ENCODE measurements at places on chromosomes 13 and 19.

DNA sequence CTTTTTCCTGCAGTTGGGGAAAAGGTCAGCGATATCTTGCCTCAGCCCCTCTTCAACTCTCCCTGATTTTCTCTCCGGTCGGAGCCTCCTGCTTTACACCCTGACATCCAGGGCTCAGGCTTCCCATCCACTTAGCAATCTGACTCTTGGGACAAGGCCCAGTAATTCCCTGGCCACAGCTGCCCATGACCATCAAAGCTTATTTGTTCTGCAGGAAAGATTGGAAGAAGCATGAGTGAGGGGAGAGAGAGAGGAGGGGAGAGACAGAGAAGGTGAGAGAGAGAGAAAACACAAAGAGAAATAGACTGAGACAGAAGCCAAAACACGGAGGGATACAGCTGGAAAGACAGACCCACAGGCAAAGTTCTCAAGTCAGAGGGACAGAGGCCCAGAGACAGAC is 13.7 kb downstream of the SYT3 start:
- DNase-seq, result no peak
- no peak overlapping the region for H3K27ac ChIP-seq
- no peak overlapping the region for H3K4me3 ChIP-seq
- no peaks in the 10 kb centered on the region for H3K27me3 ChIP-seq
- H3K36me3 ChIP-seq, result no peaks in the 10 kb centered on the region
- no peaks in the 10 kb centered on the region for H3K4me1 ChIP-seq

DNA sequence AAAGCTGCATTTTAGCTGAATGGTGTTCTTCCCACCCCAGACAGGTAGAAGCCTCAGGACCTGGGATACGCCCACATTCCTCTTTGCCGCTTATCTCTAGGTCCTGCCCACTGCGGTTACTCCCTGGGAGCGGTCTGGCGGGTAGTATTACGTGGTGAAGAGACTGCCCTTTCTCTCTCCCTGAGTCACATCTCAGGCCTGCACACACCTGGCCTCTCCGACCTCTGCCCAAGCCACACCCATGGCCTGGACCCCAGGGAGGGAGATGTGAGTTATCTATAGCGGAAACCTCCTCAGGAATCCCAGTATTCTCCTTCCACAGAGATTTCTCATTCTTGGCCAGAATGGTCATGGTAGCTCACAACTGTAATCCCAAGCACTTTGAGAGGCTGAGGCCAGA is 17.3 kb downstream of the RHPN2 start:
- no peak overlapping the region for H3K4me3 ChIP-seq
- no peak for DNase-seq
- H3K4me1 ChIP-seq, result no peaks in the 10 kb centered on the region

DNA sequence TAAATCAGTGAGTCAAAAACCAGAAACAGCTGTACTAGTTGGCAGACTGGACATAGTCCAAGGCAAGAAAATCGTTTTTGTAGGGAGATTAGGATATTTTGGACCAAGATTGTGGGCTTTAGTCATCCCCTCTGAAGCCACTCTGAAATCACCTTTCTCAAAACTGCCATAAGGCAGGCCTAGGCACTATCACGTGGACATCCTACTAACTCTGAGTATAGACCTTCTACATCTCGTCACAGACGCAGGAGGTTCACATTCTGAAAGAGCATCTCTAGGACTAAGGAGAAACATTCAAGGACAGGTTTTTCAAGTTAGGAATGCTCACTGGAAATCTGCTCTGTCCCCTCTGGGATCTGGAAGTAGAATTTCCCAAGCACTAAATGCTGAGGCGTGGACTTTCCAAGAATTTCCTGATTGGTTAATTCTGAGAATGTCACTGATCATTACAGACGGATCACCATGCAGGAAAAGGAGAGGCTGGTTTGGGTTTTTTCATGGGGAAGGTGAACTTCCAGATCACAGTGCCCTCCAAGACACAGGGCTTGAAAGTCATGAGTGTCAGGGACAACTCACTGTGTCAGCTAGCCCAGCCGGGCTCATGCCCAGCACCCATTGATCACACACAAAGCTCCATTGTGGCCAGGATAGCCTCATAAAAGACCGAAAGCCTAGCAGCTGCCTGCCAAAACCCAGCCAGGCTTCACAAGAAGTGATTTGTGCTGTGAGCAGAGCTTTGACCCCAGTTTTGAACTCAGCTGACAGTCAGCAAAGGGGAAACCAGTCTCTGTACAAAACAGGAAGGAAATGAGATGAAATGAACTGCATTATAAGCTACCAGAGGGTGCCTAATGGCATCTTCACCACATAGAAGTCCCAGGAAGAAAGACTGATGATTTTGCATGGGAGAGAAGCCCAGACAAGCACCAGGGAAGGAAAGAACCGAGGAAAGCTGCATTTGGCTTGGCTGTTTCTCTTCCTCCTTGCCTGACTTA is 2.7 kb upstream of the RUBCNL start:
- H3K4me3 ChIP-seq, result no peak overlapping the region
- peaks cover 55% of the 10 kb centered on the region for H3K4me1 ChIP-seq
- H3K27ac ChIP-seq, result peak overlapping the region; percentile 13

DNA sequence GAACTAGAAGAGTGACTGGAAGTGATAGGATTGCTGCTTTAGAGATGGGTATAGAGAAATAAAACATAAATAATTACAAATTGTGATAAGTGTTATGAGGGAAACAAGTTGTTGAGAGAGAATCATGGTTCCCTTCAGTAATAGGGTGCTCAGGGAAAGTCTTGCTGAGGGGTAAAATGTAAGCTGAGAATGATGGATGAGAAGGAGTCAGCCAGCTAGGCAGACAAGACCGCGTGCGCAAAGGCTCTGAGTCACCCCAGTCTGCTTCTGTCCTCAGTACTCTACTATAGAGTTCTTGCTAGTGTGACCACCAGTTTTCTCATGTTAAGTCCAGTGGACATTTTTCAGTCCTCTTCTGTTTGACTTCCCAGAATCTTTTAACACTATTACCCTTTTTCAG is 39.5 kb downstream of the PCCA start:
- DNase-seq, result no peak
- no peak overlapping the region for H3K4me3 ChIP-seq
- no peaks in the 10 kb centered on the region for H3K27me3 ChIP-seq
- no peak overlapping the region for H3K27ac ChIP-seq
- H3K36me3 ChIP-seq, result peaks cover 7% of the 10 kb centered on the region

- peak overlapping the region; percentile 43 for H3K4me3 ChIP-seq
- peaks cover 17% of the 10 kb centered on the region for H3K4me1 ChIP-seq
- H3K27me3 ChIP-seq, result no peaks in the 10 kb centered on the region
- no peak overlapping the region for H3K27ac ChIP-seq
Measured at GRCh38 chr13:82688400-82688994, 1193.8 kb downstream of the SLITRK1 start.

DNA sequence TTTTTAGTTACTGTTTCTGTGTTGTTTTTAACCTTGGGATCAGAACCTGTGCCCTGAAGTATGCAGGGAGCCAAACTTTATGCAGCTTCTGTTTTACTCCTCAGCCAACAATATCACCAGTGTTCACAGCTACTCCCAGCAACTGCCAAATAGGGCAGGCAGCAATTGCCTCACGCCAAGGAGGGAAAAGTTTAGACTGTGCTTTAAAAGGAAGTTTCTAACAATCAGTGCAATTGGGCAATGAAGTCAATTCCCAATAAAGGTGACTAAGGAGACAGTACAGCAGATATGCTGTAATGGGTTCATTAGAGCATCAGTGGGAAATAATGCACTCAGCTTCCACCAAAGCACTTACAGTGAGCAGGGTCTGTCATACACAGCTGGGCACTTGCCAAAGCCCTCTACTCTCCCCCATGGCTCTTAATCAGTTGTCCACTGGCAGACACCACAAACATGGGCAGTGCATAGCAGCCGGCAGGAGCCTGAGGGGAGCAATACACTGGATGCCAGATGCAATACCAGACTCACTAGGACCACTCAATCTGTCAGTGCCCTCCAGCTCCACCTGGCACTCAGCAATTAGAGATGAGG is 19.3 kb downstream of the ENOX1 start:
- no peaks in the 10 kb centered on the region for H3K36me3 ChIP-seq
- no peak overlapping the region for H3K4me3 ChIP-seq
- no peak overlapping the region for H3K27ac ChIP-seq
- no peak for DNase-seq
- H3K27me3 ChIP-seq, result peaks cover 12% of the 10 kb centered on the region
- H3K4me1 ChIP-seq, result no peaks in the 10 kb centered on the region

DNA sequence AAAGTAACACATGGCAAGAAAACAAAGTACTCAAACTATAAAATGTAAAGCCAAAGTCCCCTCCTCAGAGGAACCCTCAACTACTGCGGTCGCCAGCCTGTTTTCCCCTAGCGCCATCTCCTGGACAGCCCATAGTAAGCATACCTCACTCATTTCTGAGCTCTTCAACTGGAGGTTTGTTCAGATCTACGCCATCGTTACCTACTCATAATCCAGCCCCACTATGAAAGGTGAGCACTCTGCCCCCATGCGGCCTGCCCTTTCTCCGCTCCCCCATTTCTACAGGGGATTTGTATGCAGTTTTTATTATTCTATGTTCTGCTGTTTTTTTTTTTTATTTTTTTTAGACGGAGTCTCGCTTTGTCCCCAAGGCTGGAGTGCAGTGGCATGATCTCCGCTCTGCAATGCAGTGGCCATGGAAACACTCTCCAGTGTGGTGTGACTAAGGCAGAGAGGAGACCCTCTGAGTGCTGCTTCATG is 26.2 kb downstream of the OPA3 start:
- no peak overlapping the region for H3K27ac ChIP-seq
- H3K27me3 ChIP-seq, result no peaks in the 10 kb centered on the region
- DNase-seq, result peak; percentile 57
- peaks cover 10% of the 10 kb centered on the region for H3K4me1 ChIP-seq

DNA sequence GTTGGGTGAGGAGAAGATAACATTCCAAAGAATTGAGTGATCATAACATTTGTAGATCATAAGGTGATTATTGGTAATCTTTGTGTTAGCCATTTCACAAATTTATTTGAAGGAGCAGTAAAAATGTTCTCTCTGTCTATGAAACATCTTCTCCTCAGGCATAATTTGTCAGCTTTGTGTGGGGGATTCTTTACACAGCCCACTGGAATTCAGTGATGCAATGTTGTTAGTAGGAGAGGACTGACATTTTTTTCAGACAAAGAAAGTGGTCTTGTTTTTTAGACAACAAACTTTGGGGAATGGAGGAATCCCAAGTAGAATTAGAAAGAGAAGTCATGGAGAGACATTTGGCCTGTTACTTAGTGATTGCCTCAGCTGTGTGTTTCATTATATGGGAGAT is 100.3 kb downstream of the ITGBL1 start:
- no peaks in the 10 kb centered on the region for H3K36me3 ChIP-seq
- DNase-seq, result no peak
- H3K27me3 ChIP-seq, result no peaks in the 10 kb centered on the region
- H3K27ac ChIP-seq, result no peak overlapping the region

- no peaks in the 10 kb centered on the region for H3K4me1 ChIP-seq
- no peak for DNase-seq
- H3K27me3 ChIP-seq, result no peaks in the 10 kb centered on the region
- H3K27ac ChIP-seq, result no peak overlapping the region
- peaks cover 1% of the 10 kb centered on the region for H3K36me3 ChIP-seq
Measured at GRCh38 chr13:23735329-23735728, 153.9 kb downstream of the MIPEP start.

All from activated T-helper 1 cell treated with anti-CD3 and anti-CD28 coated beads, Interleukin-12 subunit alpha, Interleukin-12 subunit beta, Interleukin-2, Interleukin-4 antibody, amounts not matched to agents 30 ng/mL and 10 ng/mL and 1 ng/mL, durations not matched to agents 14 hours and 24 hours and 36 hours (primary cell).